ENCODE measurements at places on chromosomes 1 and 21.

DNA sequence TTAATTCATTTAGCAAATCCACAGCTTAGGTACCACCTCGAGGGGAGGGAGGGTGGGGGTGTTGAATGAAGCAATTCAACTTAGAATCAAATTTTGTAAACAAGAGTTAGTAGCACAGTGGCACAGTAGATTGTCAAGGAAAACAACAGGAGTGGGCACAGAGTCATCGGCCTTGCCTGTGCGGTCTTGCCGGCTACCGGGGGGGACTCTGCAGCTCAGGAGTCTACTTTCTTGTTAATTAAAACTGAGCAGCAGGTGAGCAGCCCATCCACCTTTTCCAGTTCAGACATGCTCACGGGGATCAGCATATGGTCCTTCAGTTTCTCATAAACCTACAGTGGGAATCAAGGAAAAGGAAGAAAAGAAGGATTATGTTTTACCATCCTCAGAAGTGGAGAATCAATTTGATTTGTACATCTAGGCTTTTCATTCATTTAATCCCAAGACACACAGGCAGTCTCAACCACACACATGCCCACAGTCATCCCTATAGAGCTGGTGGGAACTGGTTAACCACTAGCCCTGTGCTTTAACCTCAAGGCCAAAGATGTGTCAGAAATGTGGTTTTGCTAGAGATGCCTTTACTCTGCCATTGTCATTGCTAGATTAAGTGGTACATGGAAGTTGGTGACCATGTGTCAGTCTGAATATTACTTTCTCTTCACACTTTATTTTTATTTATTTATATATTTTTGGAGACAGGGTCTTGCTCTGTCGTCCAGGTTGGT is 45.0 kb upstream of the BCL10 start:
- peak; percentile 20 for DNase-seq

GRCh38 chr1:98387701-98388100 is 273.8 kb upstream of the SNX7 start:
- DNase-seq = no peak

DNA sequence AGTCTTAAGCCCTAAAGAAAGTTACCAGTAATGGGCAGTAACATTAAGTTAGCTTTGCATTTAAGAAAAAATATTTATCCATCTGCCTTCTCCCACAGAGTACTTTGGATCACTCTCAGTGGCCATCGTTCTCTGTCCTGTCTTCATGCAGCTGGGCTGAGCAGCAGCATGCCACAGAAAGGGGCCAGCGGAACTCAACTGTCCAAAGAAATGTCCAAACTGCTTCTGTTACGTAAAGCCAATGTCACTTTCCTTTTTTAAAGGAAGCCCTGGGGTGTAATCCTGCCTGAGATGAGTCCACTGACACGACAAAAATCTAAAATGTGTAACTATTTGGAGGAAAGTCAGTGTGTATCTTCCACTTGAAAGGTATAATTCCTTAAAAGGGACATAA is 291.6 kb downstream of the SMYD3 start:
- DNase-seq = no peak

DNA sequence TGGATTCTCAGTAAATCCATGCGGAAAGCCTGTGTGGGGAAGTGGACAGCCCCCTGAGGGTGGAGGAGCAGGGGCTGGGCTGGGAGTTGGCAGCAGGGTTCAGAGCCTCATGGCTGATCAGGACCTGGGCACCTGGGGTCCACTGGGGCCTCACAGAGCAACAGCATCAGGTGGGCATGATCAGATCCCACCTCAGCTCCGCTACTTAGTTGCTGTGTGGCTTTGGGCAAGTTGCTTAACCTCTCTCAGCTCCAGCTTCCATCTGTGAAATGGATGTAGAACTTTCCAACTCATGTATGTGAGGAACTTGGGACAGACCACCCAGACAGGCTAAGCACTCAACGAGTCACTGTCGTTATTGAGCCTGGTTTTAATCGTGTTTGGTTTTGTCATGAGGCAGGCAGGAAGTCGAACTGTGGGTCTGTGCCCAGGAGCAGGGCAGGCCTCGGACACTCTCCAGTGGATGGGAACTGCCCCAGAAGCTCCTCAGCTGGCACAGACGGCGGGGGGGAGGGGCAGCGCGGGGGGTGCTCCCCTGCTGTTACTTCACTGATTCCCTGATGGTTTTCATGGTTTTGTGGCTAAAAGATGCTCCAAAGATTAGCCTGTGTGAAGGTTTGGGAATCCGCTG is 155.8 kb upstream of the TMEM51 start:
- no peak for DNase-seq

DNA sequence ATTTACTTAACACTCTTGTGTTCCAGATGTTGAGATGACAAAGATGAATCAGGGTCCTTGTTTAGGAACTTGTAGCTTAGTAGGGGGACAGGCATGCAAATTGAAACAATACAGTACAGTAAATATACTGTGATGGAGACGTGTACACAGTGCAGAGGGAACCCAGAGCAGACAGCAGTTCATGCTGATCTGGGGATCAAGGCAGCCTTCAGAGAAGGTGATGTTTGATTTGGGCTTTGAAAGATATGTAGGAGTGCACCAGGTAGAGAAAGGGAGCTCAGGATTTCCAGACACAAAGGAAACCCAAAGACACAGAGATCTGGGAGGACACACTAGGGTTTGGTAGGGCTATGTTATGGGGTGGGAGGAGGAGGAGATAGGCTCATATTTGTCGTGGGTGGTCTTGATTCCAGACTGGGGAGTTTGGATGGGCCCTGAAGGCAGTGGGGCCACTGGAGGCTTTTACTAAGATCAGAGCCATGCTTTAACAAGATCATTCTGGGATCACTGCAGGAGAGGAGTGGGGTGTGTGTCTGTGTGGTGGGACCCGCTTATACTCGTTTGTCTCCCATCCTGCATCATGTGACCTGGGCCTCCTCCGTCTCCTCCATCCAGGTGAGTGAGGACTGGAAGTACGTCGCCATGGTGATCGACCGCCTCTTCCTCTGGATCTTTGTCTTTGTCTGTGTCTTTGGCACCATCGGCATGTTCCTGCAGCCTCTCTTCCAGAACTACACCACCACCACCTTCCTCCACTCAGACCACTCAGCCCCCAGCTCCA is 7.8 kb downstream of the CHRNB2 start:
- DNase-seq = no peak

- no peak for DNase-seq
Observed at GRCh38 chr21:14121719-14122118, 89.0 kb downstream of the LIPI start.

- DNase-seq = no peak
Observed at GRCh38 chr1:242083742-242084141, 84.8 kb upstream of the MAP1LC3C start.

GRCh38 chr21:36694031-36694515 is 4.8 kb upstream of the SIM2 start:
- DNase-seq = no peak

DNA sequence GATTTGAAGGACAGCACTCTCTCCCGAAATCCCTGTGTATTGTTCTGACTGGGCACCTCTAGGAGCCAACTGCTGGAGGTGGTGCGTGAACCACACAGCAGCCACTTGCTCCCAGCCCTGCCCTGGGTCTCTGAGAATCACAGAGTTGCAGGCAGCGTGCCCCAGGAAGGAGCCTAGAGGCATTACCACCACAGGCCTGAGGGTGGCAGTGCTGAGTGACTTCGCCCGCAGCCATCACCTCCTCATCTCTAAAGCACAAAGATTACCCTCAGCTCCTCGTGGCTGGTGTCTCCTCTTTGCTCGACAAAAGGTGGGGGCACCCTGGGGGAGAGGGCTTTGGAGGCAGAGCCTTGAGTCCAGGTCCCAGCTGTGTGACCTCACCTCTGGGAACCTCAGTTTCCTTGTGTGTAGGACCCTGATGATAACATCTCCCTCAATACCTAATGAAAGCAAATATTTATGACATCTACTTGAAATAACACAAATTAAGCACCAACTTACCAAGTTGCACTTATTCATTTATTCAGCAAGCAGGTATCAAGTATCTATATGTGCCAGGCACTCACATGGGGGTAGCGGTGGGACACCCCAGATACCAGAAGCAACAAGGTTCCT is 86.3 kb downstream of the VWA5B1 start:
- DNase-seq = peak; percentile 51

GRCh38 chr1:156889802-156890580 is 3.5 kb upstream of the PEAR1 start:
- peak; percentile 68 for DNase-seq

DNA sequence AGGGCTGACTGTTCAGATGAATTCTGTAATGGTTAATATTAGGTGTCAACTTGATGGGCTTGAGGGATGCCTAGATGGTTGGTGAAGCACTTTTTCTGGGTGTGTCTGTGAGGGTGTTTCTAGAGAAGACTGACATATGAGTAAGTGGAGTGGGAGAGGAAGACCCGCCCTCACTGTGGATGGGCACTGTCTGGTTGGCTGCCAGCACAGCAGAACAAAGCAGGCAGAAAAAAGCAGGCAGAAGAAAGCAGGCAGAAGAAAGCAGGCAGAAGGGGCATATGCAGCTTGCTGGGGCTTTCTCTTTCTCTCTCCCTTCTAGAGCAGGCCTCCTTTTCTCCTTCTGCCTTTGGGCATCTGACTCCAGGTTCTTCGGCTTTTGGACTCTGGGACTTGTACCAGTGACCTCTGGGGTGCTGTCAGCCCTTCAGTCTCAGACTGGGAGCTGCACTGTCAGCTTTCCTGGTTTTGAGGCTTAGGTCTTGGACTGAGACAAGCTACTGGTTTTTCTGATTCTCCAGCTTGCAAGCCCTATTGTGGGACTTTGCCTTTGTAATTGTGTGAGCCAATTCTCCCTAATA is 42.9 kb upstream of the CD2 start:
- no peak for DNase-seq

- DNase-seq = no peak
Observed at GRCh38 chr1:183568176-183569021, 21.9 kb downstream of the NCF2 start.

GRCh38 chr1:177082855-177083693 is 81.4 kb downstream of the ASTN1 start:
- DNase-seq = no peak

- no peak for DNase-seq
Observed at GRCh38 chr1:63622849-63623566, 29.8 kb downstream of the PGM1 start.

- DNase-seq = no peak
Observed at GRCh38 chr1:169708647-169709046, 2.8 kb downstream of the SELL start.

DNA sequence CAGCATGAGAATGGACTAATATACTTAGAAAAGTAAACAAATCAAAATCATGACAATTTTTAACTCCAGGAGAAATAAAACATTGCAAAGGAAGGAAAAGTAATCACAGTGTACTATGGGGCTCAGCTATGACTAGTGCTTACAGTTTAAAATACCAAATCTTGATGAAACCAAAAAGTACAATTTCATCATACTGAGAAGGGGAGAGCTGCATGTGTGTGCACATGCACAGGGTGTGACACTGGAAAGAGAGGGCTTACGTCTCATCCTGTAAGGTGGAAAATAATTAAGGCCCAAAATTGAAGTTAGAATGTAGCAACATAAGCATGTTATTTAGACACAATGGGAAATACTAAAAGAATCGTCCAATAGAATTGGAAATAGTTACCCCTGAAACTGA is 64.6 kb downstream of the OMA1 start:
- DNase-seq = no peak

DNA sequence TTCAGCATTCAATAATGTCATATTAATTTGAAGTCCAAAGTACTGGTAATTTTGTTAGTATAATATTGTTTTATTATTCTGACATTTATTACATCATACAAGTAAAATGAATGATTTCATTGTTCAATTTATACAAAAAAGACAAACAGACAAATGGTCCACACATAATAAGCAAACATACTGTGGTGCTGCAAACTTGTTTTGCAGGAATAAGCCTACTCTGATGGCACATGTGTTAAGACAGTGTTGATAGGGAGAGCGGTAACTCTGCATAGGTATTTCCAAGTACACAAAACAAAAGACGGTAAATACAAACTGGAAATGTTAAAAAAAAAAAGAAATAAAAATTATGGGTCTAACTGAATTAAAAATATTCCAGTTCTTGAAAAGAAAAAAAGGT is 59.7 kb upstream of the DPYD start:
- DNase-seq = no peak

- DNase-seq = no peak
Observed at GRCh38 chr1:212612041-212612961, 3.7 kb downstream of the ATF3 start.

- DNase-seq = no peak
Observed at GRCh38 chr21:19461481-19462205, 1058.1 kb upstream of the TMPRSS15 start.

GRCh38 chr1:88009916-88010315 is 674.2 kb upstream of the PKN2 start:
- DNase-seq = no peak

DNA sequence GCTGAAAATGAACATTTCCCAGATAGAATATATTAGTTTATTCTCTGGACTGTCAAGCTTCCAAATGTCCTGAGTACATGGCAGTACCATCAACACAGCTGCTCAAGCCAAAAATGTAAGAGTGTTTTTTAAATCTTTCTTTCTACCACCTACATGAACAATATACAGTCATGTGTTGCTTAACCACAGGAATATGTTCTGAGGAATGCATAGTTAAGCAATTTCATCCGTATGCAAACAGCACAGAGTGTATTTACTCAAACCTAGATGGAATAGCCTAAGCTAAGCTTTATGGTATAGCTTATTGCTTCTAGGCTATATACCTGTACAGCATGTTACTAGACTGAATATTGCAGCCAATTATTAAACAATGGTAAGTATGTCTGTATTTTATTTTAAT is 561.9 kb upstream of the ADGRL4 start:
- DNase-seq = no peak

DNA sequence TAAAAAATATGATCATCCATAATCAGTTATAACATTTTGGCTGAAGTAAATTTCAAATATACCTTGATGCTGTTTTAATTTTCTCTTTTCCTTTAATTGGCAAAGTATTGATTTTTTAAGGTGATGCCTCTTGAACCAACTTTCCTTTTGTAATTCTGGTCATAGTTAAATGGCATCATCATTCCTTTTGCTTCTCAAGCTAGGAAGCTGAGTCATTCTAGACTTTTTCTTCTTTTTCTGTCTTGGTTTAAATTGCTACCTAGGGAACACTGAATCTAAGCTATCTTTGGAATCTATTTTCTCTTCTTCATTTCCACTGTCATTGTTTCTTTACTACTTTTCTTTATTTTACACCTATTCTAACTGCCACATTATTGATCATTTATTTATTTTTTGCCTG is 162.7 kb downstream of the HMCN1 start:
- no peak for DNase-seq

DNA sequence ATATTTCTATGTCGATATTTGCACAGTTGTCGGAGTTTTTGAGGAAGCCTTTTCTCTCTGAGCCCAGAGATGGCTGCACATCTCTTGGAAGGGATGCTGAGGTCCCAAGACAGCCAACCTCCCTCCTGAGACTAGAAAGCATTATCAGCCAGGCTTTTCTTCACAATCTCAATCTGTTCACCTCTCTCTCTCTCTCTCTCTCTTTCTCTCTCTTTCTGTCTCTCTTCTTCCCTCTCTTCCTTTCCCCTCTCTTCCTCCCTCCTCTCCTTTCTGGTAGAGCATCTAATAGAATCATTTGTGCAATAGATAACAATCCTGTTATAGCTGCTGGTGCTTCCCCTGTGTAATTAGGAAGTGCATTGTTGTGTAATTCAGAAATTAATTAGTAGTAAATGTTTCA is 131.8 kb downstream of the CAPN8 start:
- DNase-seq = no peak

GRCh38 chr1:10522322-10522860 is 47.6 kb downstream of the PEX14 start:
- no peak for DNase-seq

GRCh38 chr1:3930301-3931006 is 30.4 kb upstream of the C1orf174 start:
- DNase-seq = no peak

All from H4 (cell line).